Brain (organoid and tissue), 16 donors: ENCODE measurements at places on chromosomes 13 and 19.

DNA sequence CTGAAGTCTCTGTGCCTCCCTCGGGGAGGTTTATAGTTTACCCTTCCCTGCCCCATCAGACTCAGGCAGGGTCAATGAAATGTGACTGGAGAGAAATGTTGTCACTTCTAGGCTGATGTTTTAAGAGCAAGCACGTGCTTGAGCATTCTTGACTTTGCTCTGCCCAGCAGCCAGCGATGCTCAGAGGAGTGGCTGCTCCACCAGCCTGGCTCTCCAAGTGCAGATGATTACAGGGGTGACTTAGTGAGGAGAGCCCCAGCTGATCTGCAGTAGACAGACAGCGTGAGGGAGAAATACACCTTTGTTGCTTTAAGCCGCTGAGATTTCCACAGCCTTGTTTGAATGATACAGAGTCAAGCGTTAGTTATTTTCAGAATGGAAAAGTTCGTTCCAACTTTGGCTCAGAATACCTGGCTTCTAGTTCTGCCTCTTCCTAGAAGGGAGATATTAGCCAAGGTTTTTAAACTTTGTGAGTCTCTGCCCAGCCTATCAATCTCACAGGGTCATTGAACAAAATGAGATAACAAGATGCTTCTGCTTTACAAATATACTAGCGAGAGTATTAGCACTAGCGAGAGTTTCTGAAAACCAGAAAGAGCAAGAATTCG is 143.6 kb downstream of the OXGR1 start:
- no peak for DNase-seq

DNA sequence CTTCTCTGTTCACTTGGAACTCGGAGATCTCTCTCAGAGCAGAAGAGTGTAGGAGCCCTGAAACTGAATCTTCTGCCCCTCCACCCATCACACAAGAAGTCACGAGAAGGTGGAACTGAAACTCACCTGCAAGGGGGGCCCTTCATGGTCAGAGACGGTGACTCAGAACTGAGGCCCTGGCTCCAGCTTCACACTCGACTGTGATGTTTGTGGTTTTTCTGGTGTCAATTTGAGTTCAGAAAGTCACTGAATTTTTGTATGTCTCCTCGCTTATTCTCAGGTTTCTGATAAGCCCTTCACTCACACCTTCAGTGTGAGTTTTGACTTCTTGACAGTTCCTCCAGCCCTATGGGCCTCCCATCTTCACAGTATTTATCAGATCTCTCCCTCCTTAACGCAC is 23.1 kb downstream of the SIGLEC5 start:
- DNase-seq, result no peak

DNA sequence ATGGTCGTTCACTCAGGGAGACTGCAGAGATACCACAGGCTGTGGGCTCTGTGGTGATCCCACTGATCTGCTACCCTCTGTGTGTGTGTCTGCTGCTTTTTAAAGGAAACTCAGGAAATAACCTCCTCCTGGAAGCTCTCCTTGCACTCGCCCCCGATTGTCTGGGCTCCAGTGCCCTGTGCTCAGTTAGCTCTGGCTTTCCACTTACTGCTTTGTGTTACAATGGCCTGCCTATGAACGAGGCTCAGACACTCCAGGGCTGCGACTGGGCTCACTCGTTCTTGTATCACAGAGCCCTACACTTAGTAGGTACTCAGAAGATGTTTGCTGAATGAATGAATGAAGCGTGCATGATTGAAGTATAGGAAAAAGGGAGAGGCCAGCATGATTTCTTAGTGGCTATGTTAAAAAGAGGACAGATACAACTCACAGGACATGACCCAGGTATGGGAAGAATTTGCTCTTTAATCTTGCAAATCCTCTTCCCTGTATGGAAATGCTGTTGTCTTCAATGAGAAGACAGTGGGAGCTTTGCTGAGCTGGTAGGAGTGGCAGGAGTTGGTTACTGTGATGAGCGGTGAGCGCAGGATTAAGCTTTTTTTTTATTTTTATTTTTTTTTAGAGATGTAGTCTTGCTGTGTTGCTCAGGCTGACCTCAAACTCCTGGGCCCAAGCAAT is 26.4 kb downstream of the B3GLCT start:
- DNase-seq, result no peak

GRCh38 chr19:6794686-6795431 is 22.4 kb downstream of the VAV1 start:
- no peak for DNase-seq

DNA sequence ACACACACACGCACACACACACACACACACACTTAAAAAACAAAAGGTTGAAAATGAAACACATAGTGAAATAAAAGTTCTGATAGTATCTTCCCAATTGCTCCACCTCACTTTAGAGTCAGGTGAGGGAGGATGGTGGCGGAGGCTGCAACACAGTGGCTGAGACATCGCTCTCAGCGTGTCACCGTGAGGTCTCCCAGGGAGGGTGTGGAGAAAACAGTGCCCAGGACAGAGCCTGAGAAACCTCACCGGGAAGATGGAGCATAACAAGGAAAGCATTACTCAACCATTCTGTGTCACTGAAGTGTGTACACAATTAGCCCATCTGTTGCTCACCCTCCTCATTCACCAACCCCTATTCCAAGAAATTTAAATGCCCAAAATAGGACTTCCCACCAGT is 111.4 kb upstream of the USP29 start:
- no peak for DNase-seq

DNA sequence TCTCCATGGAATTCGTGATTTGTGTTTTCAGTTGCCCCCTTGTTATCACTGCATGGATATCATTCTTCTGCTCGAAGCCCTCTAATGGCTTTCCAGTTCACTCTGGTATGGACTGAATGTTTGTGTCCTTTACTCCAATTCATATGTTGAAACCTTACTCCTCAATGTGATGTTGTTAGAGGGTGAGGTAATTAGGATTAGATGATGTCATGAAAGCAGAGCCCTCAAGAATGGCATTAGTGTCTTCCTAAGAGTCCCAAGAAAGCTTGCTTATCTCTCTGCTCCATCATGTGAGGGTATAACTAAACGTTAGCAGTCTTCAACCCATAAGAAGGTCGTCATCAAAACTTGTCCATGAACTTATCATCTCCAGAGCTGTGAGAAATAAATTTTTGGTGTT is 1626.3 kb upstream of the MIR17HG start:
- DNase-seq, result no peak

GRCh38 chr19:19873381-19873780 is 7.7 kb downstream of the ZNF253 start:
- no peak for DNase-seq

DNA sequence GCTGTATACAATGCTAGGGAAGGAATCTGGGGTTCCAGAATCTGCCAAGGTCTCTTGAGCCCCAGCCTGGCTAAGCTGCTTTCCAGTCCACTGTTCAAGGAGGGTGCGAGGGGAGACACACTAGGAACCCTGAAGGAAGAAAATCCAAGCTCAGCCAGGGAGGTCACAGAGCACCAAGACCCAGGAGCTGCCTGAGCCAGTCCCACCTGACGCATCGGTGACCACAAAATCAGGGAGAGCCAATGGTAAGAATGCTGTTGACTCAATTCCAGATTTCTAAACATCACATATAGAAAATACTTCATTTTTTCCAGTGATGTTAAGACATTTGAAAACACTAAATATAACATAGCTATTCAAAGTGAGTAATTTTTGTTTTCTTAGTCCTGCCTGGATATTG is 50.1 kb downstream of the CEP89 start:
- DNase-seq, result no peak

GRCh38 chr19:33216198-33216830 is 9.3 kb downstream of the SLC7A10 start:
- DNase-seq, result no peak

DNA sequence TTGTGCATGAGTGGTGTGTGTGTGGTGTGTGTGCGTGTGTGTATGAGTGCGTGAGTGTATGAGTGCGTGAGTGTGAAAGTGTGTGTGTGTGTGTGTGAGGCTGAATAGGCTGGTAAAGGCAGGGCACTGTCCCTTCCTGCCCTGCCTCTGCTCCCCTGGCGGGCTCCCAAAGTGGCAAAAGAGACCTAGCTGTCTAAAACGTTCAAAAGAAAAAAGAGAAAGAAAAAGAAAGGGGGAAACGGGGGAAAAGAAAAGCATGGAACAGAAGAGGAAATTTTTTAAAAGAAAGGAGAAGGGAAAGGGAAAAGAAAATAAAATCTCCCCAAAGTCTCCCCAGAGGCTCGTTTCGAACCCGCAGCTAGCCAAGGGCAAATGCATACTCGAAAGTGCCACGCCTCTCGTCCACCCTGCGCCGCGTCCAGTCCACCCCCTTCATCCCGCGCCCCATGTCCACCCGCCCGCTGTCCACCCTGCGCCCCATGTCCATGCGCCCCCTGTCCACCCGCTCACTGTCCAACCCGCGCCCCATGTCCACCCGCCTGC is 37.0 kb upstream of the FLT1 start:
- peak; percentile 22 for DNase-seq

GRCh38 chr19:34838248-34838647 is 65.2 kb upstream of the ZNF599 start:
- peak; percentile 6 for DNase-seq

DNA sequence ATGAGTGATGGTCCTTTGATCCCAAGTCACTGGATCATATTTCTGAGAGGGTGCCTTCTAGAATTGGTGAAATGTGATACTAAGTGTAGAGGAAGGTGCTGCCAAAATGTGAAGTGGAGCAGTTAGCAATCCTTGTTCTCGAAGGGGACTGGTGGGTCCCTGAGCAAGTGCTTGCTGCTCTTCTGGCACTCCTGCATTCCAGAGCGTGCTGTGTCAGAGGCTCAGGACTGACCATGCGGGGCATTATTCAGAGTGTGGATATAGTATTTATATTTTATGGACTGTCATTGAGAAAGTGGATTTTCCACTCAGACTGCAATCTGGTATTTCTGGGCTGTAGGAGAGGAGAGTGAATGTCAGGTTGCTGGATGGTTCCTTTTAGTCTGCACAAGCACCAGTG is 152.6 kb upstream of the KL start:
- no peak for DNase-seq

- DNase-seq, result peak; percentile 18
Observed at GRCh38 chr13:33999811-34000605, 182.1 kb downstream of the RFC3 start.

DNA sequence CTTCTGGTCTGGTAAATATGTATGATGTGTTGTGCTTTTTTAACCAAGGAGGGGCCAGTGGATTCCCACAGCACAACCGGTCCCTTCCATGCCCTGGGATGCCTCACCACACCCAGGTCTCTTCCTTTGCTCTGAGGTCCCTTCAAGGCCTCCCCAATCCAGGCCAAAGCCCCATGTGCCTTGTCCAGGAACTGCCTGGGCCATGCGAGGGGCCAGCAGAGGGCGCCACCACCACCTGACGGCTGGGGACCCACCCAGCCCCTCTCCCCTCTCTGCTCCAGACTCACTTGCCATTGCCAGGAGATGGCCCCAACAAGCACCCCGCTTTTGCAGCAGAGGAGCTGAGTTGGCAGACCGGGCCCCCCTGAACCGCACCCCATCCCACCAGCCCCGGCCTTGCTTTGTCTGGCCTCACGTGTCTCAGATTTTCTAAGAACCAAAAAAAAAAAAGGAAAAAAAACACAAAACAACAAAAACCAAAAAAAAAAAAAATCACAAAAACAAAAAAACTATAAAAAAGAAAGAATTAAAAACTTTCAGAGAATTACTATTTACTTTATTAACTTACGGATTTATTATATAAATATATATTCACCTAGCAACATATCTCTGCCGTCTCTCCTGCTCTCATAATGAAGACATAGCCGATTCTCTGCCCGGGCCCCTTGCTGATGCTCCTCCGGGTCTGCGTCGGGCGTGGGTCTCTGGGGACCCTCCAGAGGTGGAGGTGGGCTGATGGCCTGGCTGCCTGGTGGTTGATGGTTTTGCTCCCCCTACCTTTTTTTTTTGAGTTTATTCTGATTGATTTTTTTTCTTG is 14.4 kb downstream of the CAPN12 start:
- DNase-seq, result peak; percentile 72

DNA sequence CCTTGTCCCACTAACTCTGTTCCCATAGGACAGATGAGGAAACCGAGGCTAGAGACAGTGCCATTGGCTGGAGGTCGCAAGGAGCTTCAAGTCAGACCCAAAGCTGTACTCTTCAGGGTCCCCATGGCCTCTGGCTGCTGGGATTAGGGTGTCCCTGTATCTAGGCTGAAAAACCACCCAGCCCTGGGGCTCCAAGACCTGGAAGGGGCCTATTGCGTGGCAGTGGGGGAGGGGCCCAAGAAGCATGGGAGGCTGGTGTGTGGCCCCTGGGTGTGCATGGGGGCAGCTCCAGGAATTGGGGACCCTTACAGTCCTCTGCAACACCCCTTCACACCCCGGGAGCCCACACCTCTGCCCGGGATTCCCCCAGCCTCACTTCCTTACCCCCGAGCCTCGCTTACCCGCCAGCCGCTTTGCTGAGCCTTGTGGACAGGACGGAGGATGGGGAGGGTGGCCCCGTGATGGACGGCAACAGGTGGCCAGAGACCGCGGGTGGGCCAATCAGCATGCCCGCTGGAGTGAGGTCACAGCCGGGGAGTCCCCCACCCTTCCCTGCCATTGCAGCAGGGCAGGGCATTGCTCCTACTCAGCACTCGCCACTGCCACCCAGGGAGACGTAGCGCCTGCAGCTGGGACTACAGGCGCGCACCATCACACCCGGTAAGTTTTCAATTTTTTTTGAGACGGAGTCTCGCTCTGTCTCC is at the start of gene JSRP1:
Gene JSRP1 (minus strand): TSS at position 436 of the 704 bp plus-strand sequence. CDS start 1,103 bp downstream, outside the sequence.
- no peak for DNase-seq

- no peak for DNase-seq
Observed at GRCh38 chr19:35414442-35414841, 33.6 kb upstream of the FFAR2 start.

- peak; percentile 69 for DNase-seq
Observed at GRCh38 chr13:27619728-27620376, 477 bp downstream of the LNX2 start.

DNA sequence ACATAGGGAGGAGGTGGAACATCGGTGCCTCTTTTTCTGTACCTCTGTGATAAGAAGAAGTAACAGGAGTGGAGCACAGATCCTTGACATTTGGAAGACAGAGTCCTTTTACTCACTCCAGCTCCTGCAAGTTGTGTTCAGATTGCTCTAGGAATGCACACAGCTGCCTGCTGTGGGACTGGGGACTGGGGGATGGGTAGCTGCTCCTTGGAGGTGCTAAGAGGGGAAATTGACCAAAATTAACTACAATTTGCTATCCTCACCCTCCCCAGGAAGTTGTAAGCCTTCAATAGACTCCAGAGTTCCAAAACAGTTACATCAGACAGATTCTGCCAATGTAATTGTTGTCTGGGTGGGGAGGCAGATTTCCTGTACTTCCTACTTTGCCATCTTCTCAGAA is 317.9 kb downstream of the MTUS2 start:
- no peak for DNase-seq

DNA sequence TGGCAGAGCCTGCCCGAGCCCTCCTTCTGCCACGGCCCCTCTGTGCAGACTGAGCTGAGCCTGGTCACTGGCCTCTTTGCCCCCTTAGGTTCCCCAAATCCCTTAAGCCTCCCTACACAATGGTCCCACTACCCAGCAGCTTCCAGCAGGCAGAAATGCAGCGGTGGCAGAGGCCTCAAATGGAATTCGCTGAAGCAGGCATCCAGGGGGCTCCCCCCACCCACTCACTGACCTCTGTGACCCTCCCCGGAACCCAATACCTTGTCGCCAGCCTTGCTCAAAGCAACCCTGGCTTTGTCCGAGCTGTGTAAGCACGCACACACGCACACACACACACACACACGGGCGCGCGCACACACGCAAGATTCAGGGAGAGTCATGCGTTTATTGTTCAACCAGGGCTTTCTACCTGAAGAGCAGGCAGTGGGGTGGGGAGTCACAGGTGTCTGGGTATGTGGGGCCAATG is at the start of gene LIM2:
Gene LIM2 (minus strand): TSS at position 51 of the 466 bp plus-strand sequence. CDS start 531 bp downstream, outside the sequence.
- no peak for DNase-seq
